ENCODE measurements at places on chromosomes 7 and 10.

DNA sequence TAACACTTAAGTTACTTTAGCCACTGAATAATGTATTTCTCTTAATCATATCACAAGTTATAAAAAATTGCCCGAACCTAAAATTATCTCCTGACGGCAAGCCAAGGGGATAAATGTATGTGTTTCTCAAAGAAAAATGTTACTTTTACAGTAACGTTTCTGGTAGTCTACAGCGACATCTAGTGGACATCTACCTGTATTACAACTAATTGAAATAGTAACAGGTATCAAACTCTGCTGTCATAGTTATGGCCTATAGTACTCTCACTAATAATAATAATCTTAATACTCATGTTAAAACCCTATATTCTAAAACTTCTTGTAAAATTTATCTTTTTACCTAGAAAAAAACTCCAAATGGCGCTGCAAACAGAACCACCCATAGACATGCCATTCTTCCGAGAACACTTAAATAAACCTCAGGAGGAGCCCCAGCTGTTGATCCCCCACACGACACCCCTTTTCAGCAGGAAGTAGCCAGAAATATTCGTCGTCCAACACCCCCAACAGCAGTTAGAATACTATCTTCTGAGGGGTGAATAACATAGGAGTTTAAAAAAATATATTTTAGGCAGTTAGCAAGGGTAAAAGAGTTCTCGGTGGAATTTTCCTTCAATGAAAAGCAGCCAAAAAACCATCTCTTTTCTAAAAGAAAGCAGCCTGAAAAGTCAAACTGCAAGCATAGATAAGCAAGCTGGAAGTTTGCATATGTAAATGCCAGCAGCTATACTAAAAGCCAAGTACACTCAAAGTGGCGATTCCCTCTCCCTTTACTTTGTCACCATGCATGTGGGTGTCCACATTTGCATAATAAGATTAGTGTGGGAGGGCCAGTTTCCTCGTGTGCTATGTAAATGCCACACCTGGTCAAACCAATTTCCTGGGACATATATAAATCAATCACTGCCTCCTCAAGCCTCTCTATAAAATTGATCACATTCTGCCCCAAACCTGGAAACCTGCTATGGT is 40.5 kb upstream of the ZNF107 start:
- no peak for DNase-seq

DNA sequence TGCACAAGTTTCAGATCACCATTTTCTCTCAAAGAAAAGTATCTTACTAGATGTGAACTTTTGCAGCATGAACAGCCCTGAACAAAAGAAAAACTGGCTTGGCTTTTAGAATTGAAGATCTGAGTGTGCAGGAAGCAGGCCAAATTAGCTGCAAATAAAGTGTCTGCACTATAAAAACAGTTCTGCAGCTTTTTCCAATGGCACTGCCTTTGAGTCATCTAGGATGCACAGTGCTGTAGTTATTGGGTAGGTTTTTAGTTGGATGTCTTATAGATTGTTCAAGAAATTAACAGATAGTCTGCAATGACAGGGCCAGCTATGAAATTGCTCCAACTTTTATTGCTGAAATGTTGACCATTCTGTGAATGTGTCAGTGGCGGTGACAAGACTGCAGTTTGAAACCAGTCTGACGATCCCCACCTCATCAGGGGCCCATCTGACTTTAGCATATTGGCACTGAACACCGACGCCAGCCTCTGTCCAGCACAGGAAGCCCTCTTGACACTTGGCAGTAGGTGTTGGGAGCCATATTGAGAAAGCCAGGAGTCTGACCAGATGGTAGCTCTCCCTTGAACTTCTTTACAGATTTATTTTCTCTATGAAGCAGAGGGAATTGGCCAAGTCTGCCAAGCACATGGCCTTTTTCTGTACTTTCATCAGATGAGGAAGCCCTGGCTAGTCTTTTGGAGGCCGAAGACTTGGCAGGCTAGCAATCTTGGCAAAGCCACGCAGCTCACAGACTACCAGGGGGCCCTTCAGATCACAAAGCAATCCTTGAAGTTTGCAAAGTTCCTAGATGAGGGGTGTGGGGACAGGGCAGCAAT is 490.6 kb downstream of the NEBL start:
- no peak for DNase-seq

DNA sequence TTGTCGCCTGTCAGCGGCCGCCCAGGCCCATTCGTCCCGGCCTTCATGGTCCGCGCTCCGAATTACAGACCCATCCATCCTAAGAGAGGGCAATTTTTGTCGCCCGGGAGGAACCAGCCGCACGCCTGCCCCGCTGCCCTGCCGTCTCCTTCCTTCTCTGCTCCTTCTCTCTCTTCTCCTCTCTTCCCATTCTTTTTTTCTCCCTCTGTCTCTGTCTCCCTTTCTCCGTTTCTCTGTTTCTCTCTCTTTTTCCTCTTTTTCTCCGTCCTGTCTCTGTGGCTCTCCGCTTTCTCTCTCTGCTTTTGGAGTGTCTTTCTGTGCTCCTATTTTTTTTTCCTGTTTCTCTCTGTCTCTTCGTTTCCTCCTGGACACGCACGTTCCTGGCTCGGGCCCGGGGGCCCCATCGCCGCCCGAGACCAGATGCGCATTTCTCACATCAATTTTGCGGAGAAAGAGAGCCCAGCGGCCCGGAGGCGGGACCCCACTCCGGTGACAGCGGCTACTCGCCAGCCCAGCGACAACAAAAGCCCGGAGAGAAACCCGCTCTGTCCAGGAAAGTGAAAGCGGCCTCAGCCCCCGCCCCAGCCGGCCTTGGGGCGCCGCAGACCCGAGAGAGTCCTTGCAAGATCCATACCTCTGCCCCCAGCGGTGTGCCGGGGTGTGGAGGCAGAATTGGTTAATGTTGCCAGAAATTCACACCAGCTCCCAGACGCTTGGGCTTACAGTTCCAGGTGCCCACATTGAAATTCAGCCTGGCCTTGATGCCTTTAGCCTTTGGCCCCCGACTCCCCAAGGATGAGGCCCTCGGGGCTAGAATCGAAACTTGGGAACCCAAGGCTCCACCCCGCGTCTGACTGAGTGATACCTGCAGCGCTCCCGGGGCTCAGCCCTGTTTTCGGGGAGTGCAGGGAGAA is 4.1 kb downstream of the LBX1 start:
- DNase-seq: no peak

- no peak for DNase-seq
Observed at GRCh38 chr10:1214882-1215540, 158.8 kb downstream of the WDR37 start.

GRCh38 chr10:29676732-29677131 is 42.0 kb upstream of the SVIL start:
- DNase-seq: no peak

- DNase-seq: no peak
Observed at GRCh38 chr10:78166261-78166660, 132.6 kb downstream of the RPS24 start.

GRCh38 chr10:63487990-63488389 is 22.2 kb upstream of the JMJD1C start:
- no peak for DNase-seq

- no peak for DNase-seq
Observed at GRCh38 chr10:98411768-98412167, 3.2 kb downstream of the PYROXD2 start.

DNA sequence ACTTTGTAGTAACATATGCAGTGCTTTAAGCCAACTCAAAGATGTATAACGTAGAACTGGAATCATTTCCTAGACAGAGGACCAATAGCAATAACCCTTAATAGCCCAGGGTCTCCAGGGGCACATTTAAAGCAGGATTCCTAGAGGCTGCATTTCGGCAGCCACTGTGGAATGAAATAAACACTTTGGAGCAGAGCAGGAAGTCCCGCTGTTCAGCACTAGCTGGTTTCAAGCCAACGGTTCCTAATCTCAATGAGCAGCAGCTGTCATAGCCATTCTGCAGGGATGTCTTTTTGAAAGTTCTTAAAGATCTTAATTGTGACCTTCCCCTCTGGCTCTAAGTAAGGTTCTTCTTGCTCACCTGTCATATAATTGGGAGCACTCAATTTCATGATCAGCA is 18.4 kb upstream of the MACROH2A2 start:
- DNase-seq: no peak

GRCh38 chr7:99143521-99143852 is 421 bp downstream of the SMURF1 start:
- no peak for DNase-seq

DNA sequence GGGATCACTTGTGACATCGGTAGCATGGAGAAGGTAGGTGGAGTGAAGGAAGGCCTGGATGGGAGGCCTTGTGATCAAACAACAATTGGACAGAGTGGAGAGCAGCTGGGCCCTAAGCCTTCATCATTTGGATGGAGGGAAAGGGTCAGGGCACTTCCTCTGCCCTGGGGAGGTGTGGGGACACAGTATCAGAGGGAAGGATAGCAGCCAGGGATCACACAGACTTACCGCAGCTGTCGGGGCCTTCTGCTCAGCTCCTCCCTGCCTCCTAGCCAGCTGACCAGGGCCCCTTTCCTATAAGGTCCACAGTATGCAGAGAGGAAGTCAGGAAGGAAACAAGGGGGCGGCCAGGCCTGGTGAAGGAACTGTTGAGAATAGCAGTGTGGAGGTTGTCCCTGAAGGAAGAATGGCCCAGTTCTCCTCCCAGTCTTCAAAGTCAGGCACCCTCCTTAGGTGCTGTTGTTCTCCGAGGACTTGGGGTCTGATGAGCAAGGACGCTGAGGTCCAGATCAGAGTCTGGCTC is 62.1 kb downstream of the ABCC2 start:
- no peak for DNase-seq

GRCh38 chr10:60566096-60566495 is 176.4 kb upstream of the ANK3 start:
- DNase-seq: no peak

GRCh38 chr10:5563991-5564536 is 39.3 kb downstream of the CALML3 start:
- peak; percentile 23 for DNase-seq

- no peak for DNase-seq
Observed at GRCh38 chr10:66924674-66925345, 1.0 kb upstream of the LRRTM3 start.

GRCh38 chr10:121078672-121079102 is 227.5 kb downstream of the WDR11 start:
- DNase-seq: no peak

- DNase-seq: no peak
Observed at GRCh38 chr10:9342885-9343570, 1288.5 kb downstream of the GATA3 start.

GRCh38 chr10:90352288-90352687 is 505.6 kb downstream of the HTR7 start:
- no peak for DNase-seq

DNA sequence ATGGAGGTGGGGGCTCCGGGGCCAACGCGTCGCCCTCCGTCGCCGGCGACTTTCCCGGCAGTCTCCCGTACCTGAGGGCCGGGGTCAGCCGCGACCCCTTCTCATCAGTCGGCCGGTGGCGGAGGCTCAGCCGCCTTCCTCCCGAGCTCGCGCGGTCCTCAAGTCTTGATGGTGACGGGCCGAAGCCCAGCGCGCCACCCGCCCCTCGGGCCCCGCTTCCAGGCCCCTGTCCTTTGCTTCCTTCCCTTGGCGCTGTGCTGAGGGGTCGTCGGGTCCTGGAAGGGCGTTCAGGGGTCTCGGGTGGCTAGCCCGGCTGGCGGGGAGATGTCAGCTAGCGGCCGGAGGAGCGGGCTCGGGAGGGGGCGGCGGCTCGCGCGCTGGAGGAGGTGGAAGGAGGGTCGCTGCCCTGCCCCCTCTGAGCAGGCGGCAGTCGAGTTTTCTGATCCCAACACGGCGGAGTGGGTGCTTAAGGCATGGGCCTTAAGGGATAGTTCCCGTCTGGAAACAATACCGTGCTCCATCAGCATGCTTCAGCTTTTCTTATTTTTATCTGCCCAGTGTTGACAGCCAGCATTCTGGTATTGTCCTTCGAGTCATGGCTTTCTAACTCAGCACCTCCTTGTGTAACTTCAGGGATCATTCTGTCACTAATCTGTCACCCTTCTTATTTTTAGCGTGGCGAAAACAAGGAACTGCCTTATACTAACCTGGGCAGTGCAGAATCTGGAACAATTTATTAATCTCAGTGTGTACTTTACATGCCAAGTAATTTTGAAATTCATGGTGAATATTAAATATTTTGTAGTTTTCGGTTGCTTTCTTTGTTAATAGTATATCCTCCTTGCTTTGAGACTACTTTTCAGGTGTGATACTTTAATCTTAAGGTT is 748 bp downstream of the PHTF2 start:
- DNase-seq: peak; percentile 8

- peak; percentile 15 for DNase-seq
Observed at GRCh38 chr10:117374506-117375359, 507 bp downstream of the PDZD8 start.

DNA sequence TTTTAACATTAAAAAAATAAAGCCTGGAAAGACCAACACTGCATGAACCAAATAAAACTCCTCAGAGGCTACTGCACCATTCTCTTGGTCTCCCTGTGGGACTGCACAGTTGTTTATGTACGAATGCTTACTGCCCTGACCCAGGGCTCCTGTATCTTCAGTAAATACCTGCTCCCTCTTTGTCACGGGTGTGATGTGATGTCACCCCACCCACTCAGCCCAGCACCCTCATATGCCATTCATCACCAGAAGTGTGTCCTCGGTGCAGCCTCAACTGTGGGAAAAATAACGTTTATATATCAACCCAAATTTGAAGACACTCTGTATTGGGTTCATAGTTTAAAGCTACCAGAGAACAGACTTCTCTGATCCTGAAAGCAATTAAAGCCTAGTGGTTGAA is 14.0 kb upstream of the SH3PXD2A start:
- no peak for DNase-seq

- DNase-seq: no peak
Observed at GRCh38 chr10:98611436-98611835, 164.7 kb upstream of the HPS1 start.

- DNase-seq: peak; percentile 48
Observed at GRCh38 chr10:101843032-101844021, at the start of gene KCNIP2. TSS of gene KCNIP2 (minus strand) at chr10:101843800. CDS start at chr10:101843568, 232 bp downstream.

GRCh38 chr7:143205560-143206293 is 16.1 kb upstream of the TAS2R40 start:
- no peak for DNase-seq

GRCh38 chr7:107080099-107080505 is 35.6 kb downstream of the PRKAR2B start:
- DNase-seq: no peak

- DNase-seq: no peak
Observed at GRCh38 chr10:5033061-5033778, 29.6 kb upstream of the AKR1C2 start.

DNA sequence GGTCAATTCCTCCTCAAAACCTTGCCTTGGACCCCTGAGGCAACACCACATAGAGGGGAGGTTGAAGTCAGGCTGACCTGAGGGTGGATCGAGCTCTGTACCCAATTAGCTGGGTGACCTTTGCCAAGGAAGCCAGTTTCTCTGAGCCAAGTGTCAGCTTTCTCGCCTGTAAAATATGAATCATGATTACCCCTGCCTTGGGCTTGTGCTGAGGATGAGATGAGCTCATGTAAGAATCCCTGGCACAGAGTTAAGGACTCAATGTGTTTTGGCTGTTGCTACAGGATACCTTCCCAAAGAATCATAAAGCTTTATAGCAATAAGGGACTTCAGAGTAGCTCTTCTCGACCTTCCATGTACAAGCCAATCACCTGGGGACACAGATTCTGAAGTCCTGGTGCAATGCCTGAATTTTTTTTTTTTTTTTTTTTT is 43.5 kb upstream of the CACUL1 start:
- no peak for DNase-seq
